ENCODE measurements at places on chromosomes 6 and 20.

DNA sequence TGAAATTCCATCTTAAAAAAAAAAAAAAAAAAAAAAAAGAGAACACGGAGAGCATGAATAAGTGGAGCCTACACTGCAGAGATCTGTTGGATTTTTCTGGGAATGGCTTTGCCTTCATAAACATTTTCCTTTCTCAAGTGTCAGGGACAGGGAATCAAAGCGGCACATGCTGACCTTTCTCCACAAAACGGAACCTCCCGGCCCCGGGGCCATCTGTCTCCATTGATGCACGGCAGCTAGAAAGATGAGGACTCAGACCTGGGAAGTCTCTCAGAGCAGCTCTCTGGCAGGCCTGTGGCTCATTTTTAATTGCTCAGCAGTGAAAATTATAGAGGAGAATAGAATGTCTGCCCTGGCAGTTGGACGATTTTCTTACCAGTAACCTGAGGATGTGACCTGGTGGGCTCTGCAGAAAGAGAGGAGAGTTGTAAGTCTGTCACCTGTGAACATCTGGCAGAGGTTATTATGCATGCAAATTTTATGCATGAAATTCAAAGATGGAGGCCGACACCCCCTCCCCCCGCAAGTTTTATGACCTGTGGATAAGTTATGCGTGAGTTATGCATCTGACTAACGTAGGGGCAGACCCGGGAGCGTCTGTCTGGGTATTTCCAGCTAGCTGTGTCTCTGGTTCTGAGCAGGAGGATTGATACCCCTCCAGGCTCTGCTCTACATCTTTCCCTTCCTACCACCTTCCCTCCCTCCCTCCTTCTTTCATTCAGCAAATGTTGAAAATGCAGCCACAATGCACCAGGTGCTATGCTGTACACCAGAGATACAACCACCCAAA lies 352.5 kb downstream of the CDH26 start:
- DNase-seq: no peak

- DNase-seq: no peak
These were observed 971 bp downstream of the NFKBIE start for GRCh38 chr6:44264154-44265006.

GRCh38 chr6:161584051-161584450 lies 310.2 kb upstream of the AGPAT4 start:
- DNase-seq: no peak

GRCh38 chr20:18056174-18057100 lies 1.3 kb downstream of the OVOL2 start:
- DNase-seq: no peak

- DNase-seq: no peak
These were observed 539 bp downstream of the CDYL start for GRCh38 chr6:4776493-4777393.

All from iPS DF 19.7 (cell line).